GM12892 (cell line): ENCODE measurements at places on chromosomes 3 and 15.

- no peak for DNase-seq
These were observed 15.3 kb downstream of the B3GNT5 start for GRCh38 chr3:183268366-183268765.

DNA sequence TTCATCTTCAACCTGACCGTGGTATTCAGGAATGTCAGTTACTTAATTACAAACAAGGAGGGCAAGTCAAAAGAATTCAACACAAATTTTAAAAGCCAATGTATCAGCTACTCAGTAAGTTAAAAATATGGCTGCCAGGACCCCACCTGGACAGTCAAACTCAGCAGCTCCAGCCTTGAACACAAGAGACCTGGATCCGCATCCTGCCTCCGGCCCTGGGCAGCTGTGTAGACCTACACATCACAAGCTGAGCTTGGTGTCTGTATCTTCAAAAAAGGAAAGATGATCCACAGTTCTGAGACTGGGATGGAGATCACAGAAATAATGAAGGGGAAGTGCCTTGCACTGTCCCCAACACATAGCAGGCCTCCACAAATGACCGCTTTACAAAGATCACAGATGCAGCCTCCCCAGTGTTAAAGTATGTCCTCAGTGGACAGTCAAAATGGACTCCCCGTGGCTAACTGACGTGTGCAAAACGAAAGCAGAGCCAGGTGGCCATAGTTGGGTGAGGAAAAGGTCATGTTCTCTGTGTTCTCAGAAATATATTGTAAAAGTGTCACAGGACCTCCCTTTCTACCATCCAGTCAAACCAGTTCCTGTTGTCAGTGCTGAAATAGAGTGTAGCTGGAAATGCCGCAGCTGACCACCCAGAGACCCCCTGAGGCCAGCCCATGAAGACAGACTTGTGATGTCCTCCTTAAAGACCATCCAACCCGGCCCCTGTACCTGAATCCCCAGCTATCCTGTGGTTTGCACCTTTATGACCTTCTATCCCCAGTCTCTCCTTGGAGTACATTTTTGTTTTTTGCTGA, 168.5 kb upstream of the NSMCE3 start:
- DNase-seq, result no peak

DNA sequence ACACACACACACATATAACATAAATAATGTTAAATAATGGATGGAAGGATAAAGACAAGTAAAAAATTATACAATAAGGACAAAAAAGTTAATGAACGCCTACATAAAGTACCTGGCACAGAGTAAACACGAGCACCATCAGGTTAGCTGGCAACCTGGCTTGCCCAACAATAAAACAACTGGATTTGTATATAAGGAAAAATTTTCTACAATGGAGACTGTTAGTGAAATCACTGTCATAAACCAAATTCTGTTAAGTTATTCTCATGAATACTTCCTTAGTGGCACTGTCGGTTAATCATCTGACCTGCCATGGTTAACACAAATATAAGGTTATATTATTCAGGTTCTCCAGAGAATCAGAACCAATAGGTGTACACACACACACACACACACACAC, 54.8 kb downstream of the DPH6 start:
- no peak for DNase-seq

DNA sequence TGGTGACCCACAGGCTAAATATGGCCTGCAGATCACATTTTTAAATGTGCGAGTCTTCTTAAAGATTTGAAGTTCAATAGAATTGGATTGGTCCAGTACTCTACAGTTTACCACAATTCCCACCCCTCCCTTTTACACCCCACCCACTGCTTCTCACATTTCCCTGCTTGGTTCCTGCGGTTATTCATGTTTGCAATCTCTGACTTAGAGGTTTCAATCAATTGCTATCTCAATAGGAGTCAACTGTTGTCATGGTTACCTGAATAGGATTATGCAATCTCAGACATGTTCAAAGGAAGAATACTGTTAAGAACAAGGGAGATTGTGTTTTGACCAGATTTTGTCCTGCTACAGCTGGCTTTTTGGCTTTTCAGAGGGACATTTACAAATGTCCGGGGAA, 4.9 kb upstream of the C3orf49 start:
- DNase-seq, result no peak

GRCh38 chr3:115085197-115085865, 61.8 kb downstream of the ZBTB20 start:
- no peak for DNase-seq

- no peak for DNase-seq
These were observed 11.0 kb downstream of the TNFAIP8L3 start for GRCh38 chr15:51083641-51084166.

GRCh38 chr3:99500485-99500884, 137.9 kb upstream of the COL8A1 start:
- DNase-seq, result no peak

DNA sequence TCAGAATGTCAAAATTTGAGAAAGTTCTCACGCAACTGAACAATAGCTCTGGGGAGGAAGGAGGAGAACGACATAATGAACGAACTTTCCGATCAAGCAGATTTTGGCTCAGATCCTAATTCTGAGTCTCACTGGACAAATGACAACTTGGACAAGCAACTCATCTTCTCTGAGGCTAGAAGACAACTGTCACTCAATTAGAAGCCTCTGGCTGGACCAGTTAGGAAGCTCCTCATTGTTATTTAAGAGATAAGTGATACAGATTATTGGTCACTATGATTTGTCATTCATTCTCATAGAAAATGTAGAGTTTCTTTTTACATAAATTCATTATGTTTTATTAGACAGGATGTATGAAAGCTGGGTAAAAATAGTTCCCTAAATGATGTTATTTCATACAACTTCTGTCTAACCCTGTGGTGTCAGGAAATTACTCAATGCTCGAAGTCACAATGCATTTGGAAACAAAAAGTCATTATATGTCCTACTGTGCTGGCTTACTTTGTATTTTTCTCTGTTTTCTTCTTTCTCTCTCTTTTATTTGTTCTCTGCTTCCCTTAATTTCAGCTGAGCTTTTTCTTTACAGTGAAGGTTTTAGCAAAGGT, 11.0 kb upstream of the C3orf49 start:
- DNase-seq, result no peak

DNA sequence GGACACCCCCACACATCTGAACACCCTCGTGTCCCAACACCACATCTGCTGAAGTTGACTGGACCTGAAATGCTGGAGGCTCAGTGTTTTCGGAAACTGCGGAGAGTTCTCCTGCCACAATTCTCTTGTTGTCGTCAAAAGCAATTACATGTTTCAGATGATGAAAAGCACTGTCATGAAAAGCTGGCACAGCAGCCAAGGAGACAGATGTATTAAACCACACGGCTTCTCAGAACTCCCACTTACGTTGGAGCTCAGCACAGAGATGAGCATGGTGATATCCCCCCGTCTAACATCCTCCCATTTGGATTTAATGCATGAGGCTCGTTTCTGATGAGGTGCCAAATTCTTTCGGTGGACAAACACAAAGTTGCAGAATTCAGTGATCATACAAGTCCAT, 180.1 kb downstream of the RORA start:
- no peak for DNase-seq

- no peak for DNase-seq
These were observed 72.3 kb downstream of the RPN1 start for GRCh38 chr3:128578346-128578745.
